Pancreas (tissue), 10 donors: ENCODE measurements at places on chromosomes 6 and 20.

- H3K27me3 ChIP-seq: no peaks in the 10 kb centered on the region
- H3K27ac ChIP-seq: no peak overlapping the region
- no peak overlapping the region for H3K4me3 ChIP-seq
- H3K4me1 ChIP-seq: no peaks in the 10 kb centered on the region
- no peaks in the 10 kb centered on the region for H3K36me3 ChIP-seq
Measured at GRCh38 chr6:80433010-80433672, 326.7 kb downstream of the BCKDHB start.

- no peaks in the 10 kb centered on the region for H3K36me3 ChIP-seq
- no peak for DNase-seq
- no peaks in the 10 kb centered on the region for H3K4me1 ChIP-seq
- H3K4me3 ChIP-seq: no peak overlapping the region
- no peak overlapping the region for H3K27ac ChIP-seq
- no peaks in the 10 kb centered on the region for H3K27me3 ChIP-seq
Measured at GRCh38 chr6:86685230-86685797, 252.0 kb upstream of the HTR1E start.

DNA sequence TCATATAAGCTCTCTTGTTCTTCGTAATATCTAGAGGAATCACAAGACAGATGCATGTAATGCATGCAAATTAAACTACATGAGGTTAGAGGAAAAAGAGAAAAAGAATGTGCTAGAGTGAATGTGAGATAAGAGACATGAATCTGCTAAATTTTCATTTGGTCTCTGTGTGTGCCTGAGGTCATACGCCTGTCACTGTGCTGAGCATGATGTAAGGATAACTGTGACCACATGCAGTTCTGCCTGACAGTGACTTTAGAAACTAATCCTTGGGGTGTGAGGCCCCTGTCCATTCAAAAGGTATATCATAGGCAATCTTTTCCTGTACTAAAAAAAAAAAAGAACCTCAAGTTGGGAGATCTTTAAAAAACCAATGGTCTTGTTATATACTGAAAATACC lies 70.6 kb downstream of the SHPRH start:
- H3K4me1 ChIP-seq: no peaks in the 10 kb centered on the region
- no peak for DNase-seq
- H3K27ac ChIP-seq: no peak overlapping the region
- H3K27me3 ChIP-seq: no peaks in the 10 kb centered on the region
- H3K4me3 ChIP-seq: no peak overlapping the region

DNA sequence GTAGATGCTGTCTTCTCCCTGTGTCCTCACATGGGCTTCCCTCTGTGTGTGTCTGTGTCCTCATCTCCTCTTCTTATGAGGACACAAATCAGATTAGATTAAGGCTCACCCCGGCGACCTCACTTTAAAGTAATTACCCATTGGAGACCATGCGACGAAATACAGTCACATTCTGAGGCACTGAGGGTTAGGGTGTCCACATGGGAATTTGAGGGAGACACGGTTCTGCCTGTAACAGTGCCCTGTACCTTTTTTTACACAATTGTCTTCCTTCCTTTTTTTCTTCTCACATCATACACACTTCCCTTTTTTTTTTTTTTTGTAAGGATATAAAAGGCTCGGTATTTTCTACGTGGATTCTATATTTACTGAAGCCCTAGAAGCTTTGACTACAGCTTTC lies 48.9 kb downstream of the DEK start:
- H3K27me3 ChIP-seq: no peaks in the 10 kb centered on the region
- no peaks in the 10 kb centered on the region for H3K4me1 ChIP-seq
- no peak overlapping the region for H3K4me3 ChIP-seq
- DNase-seq: no peak
- H3K36me3 ChIP-seq: no peaks in the 10 kb centered on the region

- no peak overlapping the region for H3K4me3 ChIP-seq
- no peak for DNase-seq
- no peaks in the 10 kb centered on the region for H3K36me3 ChIP-seq
- no peaks in the 10 kb centered on the region for H3K27me3 ChIP-seq
- no peak overlapping the region for H3K27ac ChIP-seq
Measured at GRCh38 chr20:20736303-20736702, 23.9 kb upstream of the RALGAPA2 start.

DNA sequence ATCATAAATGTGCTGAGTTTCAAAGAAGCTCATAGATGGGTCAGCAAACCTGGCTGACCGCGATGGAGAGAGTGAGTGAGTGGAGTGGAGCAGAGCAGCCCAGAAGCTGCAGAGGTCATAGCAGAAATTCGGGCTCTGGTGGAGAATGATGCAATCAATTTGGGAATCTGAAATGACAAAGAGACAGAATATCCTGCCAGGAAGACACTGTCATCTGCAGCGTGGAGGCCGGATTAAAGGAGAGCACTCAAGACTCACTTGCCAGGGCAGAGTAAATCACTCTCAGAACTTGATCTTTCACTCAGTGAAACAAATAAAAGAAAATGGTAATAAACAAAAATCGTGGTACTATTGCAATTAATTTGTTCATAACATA lies 109.6 kb upstream of the RREB1 start:
- no peak for DNase-seq
- H3K4me3 ChIP-seq: no peak overlapping the region
- no peaks in the 10 kb centered on the region for H3K36me3 ChIP-seq

- H3K4me3 ChIP-seq: peak overlapping the region; percentile 33
- H3K27ac ChIP-seq: peak overlapping the region; percentile 96
- no peaks in the 10 kb centered on the region for H3K4me1 ChIP-seq
Measured at GRCh38 chr20:22584922-22585785, 782 bp upstream of the FOXA2 start.

DNA sequence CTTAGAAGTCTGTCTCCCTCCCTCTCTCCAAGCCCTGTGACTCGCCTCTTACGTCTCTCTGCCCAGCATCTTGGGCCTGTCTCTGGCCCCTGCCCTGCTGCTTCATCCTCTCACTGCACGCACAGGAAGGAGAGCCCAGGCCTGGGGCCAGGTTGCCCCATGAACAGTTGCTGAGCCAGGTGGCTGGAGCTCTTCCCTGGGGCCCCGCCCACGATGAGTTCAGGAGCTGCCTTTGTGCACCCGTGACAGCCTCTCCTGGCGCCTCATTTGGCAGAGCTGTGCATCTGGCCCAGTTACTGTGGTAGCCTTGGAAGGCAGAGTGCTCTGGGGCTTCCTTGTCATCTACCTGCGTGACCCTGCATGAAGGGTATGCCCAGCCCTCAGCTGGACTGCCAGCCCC lies 44.5 kb downstream of the SLC52A3 start:
- no peaks in the 10 kb centered on the region for H3K4me1 ChIP-seq
- no peak for DNase-seq
- H3K36me3 ChIP-seq: no peaks in the 10 kb centered on the region
- H3K4me3 ChIP-seq: no peak overlapping the region
- no peak overlapping the region for H3K27ac ChIP-seq

DNA sequence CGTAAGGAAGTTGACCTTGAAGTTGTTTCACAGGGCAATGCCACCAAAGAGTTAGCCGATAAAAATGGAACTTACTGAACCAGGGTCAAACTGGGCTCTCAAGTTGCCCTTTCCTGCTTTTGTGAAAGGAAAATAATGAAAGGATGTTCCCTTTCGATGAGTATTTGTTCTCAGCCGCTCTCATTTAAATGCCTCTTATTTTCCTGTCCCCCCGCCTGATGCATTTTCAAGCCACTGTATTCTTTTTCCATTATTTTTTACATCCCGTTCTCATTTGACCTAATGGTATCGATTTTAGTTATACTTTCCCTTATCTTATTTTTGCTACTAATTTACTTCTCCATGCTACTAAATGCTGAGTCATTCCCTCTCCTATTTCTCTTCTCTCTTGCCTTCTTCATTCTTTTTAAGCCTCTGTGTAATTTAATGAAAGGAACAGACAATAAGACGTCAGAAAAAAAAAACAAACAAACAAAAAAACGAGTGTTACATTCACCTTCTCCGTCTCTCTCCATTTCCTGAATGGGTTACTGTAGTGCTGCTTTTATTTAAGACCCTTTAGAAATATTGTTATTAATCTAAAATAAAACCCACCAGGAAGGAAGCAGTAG lies 655 bp upstream of the NDUFAF4 start:
- H3K27me3 ChIP-seq: no peaks in the 10 kb centered on the region
- H3K4me1 ChIP-seq: peaks cover 6% of the 10 kb centered on the region
- H3K27ac ChIP-seq: peak overlapping the region; percentile 85

DNA sequence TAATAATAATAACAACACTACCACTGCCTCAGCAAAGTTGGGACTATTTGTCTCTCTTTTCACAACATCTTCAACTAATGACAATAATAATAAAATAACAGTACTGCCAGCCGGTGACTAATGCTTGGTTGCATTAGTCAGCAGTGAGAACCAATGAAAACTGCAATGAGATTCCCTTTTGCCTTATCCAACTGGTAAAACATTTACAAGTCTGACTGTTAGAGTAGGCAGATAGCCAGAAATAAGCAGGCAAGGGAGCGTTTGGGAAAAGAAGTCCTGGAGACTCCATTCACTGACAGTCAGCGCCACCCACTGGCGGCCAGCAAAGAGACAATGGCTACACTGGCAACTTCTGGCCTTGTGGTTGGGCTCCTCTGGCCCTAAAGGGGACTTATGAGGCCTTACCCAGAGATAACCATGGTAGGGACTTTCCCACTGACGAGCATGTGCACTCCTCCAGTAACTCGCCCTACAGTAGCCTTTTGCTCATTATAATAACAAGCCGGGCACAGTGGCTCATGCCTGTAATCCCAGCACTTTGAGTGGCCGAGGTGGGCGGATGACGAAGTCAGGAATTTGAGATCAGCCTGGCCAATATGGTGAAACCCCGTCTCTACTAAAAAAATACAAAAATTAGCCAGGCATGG lies 3.4 kb upstream of the NSFL1C start:
- peak; percentile 95 for DNase-seq
- no peaks in the 10 kb centered on the region for H3K27me3 ChIP-seq
- peaks cover 43% of the 10 kb centered on the region for H3K4me1 ChIP-seq
- H3K36me3 ChIP-seq: no peaks in the 10 kb centered on the region
- no peak overlapping the region for H3K4me3 ChIP-seq

GRCh38 chr6:25697537-25698340 lies 45.7 kb downstream of the SCGN start:
- H3K27ac ChIP-seq: no peak overlapping the region
- DNase-seq: no peak
- no peaks in the 10 kb centered on the region for H3K36me3 ChIP-seq
- no peaks in the 10 kb centered on the region for H3K4me1 ChIP-seq
- H3K4me3 ChIP-seq: no peak overlapping the region

DNA sequence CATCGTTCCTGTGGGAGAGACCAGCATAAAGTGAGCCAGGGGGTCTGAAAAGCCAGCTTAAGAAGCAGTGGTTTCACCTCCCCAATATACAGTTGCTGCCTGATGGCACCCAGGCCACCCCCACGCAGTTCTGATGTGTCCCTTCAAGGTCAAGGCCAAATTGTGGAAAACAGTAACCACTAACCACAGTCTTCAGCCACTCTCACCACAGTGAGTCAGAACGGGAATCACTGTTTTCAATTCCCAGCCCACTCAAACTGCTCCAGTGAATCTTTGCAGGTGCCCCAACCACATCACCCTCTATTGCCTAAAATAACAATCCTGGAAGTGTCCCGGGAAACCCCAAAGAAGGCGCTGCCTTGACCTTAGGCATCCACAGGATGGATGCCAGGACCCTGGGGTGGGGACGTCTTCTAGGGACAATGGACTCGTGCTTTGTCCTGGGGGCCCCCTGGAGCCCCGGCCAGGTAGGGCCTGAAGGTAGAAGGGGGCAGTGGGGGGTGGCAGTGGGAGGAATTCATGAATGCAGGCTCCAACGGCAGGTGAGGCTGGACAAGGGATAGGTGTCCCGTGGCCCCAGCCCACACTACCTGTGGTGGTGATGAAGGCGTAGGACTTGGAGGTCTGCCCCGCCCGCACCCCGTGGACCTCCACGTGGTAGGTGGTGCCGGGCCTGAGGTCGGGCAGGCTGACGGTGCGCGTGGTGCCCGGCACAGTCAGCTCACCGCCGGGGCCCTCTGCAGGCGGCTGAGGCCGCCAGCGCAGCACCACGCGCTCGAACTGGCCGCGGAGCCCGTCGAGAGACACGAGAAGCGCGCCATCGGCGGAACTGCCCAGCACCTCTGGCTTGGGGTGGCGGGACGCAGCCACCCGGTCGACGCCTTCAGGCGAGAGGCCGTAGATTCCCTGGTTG lies 22.2 kb downstream of the TNXB start:
- no peak overlapping the region for H3K27ac ChIP-seq
- H3K27me3 ChIP-seq: no peaks in the 10 kb centered on the region
- no peak for DNase-seq
- no peaks in the 10 kb centered on the region for H3K36me3 ChIP-seq

DNA sequence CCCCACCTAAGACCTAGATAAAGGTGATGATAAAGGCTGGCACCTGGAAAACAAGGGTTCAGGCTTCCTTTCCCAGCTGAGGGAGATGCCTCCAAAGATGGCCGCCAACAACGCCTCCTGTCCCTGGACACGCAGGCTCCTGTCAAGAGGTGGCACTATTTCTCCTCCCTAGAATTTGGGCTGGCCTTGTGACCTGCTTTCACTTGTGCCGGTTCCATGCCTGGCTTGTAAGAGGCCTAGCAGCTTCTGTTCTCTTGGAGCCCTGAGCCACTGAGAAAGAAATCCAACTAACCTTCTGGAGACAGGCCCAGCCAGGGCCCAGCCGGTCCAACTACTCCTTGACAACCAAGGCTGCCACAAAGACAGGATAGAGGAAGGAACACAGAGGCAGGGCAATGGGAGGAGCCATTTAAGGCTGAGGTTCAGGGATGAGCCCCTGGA lies 60.2 kb upstream of the RALY start:
- H3K27ac ChIP-seq: no peak overlapping the region
- H3K36me3 ChIP-seq: no peaks in the 10 kb centered on the region
- H3K4me1 ChIP-seq: no peaks in the 10 kb centered on the region
- H3K4me3 ChIP-seq: no peak overlapping the region
- no peaks in the 10 kb centered on the region for H3K27me3 ChIP-seq

DNA sequence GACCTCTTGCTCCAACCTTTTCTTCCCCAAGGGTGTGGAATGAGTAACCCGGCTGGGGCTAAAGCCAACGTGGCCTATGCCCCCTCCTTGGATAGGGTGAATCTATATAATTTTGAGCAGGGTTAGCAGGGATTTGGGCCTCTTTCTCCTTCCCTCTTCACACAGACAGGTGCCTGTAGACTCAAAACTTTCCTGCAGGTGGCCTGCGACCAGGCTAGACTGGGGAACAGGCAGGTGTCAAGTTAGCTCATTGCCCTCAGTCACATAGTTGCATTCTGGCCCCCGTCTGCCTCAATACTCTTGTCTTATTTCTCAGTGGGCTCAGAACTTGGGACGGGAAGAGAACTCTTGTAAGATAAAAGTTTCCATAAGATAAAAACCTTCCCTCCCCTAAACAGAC lies 243.0 kb downstream of the ATXN1 start:
- no peak overlapping the region for H3K27ac ChIP-seq
- no peak for DNase-seq
- H3K27me3 ChIP-seq: no peaks in the 10 kb centered on the region

- H3K27me3 ChIP-seq: no peaks in the 10 kb centered on the region
- H3K4me1 ChIP-seq: peaks cover 8% of the 10 kb centered on the region
- H3K36me3 ChIP-seq: no peaks in the 10 kb centered on the region
- no peak for DNase-seq
- H3K27ac ChIP-seq: peak overlapping the region; percentile 57
Measured at GRCh38 chr20:56469077-56469449, 636 bp downstream of the RTF2 start.
